ENCODE measurements at places on chromosomes 5 and 9.

DNA sequence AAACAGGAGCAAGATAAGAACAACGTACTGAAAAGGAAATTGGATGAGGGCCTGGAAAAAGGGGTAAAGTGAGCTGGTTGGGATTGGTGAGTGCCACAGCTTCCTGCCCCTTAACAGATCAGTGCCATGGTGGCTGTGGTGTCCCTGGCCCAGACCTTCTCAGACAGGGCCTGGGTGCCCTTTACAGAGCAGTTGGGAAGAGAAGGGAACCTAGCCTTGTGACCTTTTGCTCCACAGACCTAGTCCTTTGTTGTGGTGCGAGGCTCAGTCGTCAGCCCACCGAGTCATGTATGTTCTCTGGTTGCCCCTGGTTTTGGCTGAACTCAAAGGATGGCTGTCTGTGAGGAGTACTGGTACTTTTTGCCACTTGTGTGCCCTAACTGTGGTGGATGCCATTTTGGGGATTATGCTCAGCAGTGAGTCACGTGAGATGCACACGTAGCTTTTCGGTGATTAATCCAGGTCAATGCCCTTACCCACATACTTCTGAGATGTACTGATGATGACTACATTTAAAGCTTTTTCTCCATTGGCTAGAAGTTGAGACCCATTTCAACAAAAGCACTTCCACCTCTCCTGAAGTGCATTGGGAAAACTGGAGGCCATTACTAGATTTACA is 48.4 kb downstream of the EXOSC2 start:
- peak; percentile 21 for DNase-seq

DNA sequence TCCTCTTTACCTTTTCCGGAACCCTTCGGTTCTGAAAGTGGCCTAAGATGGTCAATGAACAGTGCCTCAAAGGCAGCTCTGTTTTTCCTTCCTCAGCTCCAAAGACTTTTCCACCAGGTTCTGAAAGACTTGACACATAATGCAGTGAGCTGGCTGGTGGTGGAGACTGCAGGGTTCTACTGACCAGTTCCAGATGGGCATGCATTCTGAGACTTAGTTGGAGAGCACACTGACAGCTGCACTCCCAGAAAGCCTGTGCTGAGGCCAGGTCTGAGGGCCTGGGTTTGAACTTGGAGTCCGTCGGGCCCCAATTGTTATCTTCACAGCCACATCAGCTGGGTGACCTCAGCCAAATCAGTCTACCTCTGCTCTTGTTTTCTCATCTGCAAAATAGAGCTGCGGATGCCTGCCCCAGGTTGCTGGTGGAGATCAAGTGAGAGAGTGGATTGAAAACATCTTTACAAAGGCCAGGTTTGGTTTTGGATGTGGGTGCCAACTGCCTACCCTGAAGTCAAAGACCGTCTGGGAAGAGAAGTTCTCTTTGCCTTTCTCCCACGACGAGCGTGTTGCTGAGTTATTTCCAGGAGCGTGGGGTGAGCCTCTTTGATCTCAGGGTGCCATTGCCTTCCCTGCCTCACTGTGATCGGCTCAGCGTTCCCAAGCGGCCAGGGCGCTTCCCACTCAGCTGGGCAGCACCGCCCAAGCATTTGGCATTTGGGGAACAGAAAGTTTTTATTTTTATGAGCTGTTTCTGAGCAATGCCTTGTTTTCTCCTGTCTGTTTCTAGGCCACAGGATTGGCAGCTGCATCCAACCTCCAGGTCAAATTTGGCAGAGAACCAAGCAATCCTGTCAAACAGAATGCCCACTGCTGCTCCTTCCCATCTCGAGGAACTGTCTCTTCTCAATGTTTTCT is 54.9 kb downstream of the RAD23B start:
- DNase-seq, result no peak

DNA sequence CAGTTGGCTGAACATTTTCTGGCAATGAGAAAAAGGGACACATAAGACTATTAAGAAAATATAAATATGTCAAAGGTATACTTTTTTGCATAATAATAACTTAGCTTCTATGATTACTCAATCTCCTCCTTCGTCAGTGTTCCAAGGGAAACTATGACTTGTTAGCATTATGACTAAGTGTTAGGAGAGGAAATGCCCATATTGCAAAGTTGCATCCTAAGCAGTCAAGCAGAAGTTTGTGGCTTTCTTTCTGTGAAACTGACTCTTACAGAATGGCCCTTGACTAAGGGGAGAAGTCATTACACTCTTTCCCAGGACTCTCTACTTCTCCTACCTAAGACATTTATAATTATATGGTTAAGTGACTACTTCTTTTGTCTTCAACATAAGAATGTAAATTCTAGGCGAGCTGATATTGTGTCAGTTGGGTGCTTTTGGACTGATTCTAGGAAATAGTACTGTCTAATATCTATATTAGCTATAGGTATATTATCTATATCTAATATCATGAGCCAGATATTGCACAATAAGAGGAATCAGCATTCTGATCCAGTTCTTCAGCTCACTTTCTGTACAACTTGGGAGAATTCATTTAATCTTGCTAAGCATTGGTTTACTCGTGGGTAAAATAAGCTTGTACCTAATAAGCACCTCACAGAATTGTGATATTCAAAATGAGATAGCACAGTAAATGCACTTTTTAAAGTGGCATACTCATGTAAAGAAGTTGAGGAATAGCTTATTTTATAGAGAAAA is 16.4 kb upstream of the SPINK6 start:
- DNase-seq, result peak; percentile 74

- no peak for DNase-seq
Measured at GRCh38 chr9:132241483-132241839, 79.6 kb downstream of the NTNG2 start.

DNA sequence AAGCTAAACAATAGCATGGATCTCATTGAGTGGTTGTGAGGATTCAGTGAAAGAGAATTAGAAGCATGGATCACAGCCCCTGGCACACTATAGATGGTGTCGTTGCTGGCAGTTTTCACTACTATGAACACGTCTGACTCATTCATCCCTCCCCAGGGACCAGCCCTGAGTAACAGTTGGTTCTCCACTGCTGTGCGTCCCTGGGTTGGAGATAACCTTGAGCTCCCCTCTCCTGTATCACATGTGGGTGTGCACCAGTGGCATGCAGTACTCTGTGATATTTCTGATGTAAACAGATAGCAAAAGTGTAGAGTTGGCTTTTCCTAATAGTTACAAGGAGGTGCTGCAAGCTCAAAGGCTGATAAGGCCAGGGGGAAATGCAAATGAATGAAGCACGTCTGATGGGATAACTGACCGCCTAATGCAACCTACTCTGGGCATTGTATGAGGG is 8.8 kb upstream of the LCP2 start:
- peak; percentile 74 for DNase-seq

DNA sequence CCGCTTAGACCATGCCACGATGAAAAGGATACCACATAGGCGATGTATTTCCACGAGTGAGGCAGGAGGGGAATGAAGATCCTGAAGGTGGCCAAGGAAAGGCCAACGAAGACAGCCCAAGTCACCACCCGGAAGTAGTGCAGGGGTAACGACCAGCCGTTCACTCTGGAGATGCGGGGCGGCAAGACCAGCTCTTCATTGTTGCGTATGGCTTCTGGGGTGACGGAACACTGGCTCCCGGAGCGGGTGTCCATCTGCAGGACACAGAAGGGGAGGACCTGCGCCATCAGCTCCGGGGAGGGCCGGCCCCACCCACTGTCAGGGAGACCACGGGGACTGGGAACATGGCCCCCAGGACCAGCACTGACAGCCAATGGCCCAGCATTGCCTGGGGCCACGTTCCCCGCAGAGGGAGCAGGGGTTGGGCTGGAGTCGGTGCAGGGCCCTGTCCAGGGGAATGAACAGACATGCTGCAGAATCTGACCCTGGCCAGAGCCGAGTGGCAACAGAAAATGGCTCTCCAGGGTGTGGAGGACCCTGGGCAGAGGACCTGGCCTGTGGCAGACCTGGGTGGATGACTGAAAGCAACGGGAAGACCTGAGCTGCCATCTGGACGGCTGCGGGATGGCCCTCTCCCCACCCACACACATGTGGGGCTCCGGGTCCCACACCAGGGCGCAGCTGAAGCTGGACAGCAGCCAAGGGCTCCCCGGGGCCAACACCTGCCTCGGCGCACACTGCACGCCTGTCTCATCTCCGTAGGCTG is 17.7 kb downstream of the ZDHHC11B start:
- DNase-seq, result no peak

GRCh38 chr9:135242049-135242396 is 154.6 kb downstream of the OLFM1 start:
- no peak for DNase-seq

- DNase-seq, result no peak
Measured at GRCh38 chr9:129506892-129507291, 114.0 kb downstream of the C9orf50 start.

GRCh38 chr5:1527533-1528205 is 3.9 kb upstream of the LPCAT1 start:
- DNase-seq, result no peak
